Cardiac muscle cell (in vitro differentiated cells and primary cell): ENCODE measurements at places on chromosomes 7 and 10.
A peak's percentile ranks its signal among the peaks of the same experiment; 100 is the strongest.

GRCh38 chr7:69402696-69403095 is 195.6 kb upstream of the AUTS2 start:
- DNase-seq = no peak
- no peak overlapping the region for H3K4me3 ChIP-seq
- H3K27me3 ChIP-seq = no peaks in the 10 kb centered on the region
- no peaks in the 10 kb centered on the region for H3K4me1 ChIP-seq
- no peaks in the 10 kb centered on the region for H3K36me3 ChIP-seq

GRCh38 chr7:116111475-116111874 is 80.9 kb upstream of the TFEC start:
- no peak overlapping the region for H3K27ac ChIP-seq
- no peaks in the 10 kb centered on the region for H3K27me3 ChIP-seq
- DNase-seq = no peak
- H3K4me3 ChIP-seq = no peak overlapping the region

DNA sequence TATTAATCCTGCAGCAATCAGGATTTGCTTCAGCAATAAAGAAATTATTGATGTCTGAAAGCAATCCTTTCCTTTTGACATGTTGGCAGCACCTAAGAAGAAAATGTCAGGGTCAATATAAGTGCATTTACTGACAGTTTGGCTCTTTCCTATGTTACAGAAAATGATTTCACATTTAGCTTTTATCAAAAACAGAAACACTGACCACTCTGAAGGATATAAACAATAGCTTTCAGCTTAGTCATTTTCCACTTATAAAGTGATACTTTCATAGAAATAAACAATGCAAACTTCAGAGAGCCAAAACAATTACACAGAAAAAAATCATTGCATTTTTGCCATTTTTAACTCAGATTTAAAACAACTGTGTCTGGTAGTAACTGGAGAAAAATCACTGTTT is 325.6 kb upstream of the KAT6B start:
- DNase-seq = no peak
- H3K4me1 ChIP-seq = no peaks in the 10 kb centered on the region
- no peaks in the 10 kb centered on the region for H3K27me3 ChIP-seq
- H3K4me3 ChIP-seq = no peak overlapping the region
- H3K27ac ChIP-seq = no peak overlapping the region

- no peaks in the 10 kb centered on the region for H3K27me3 ChIP-seq
- H3K4me3 ChIP-seq = no peak overlapping the region
- H3K27ac ChIP-seq = no peak overlapping the region
- H3K36me3 ChIP-seq = no peaks in the 10 kb centered on the region
Measured at GRCh38 chr7:24715661-24716479, 41.4 kb downstream of the GSDME start.

DNA sequence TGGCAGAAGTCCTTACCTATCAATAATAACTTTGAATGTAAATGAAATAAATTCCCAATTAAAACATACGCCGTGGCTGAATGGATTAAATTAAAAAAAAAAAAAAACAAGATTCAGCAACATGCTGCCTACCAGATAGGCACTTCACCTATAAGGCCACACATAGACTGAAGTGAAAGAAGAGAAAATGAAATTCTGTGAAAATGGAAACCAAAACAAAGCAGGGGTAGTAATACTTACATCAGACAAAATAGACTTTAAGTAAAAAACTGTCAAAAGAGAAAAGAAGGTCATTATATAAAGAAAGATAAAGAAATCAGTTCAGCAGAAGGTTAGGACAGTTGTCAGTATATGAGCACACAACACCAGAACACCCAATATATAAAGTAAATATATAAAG is 55.3 kb downstream of the TCAF1 start:
- no peaks in the 10 kb centered on the region for H3K36me3 ChIP-seq
- no peak overlapping the region for H3K27ac ChIP-seq
- no peak for DNase-seq
- no peaks in the 10 kb centered on the region for H3K4me1 ChIP-seq
- H3K4me3 ChIP-seq = no peak overlapping the region
- no peaks in the 10 kb centered on the region for H3K27me3 ChIP-seq

- no peaks in the 10 kb centered on the region for H3K36me3 ChIP-seq
- H3K4me1 ChIP-seq = no peaks in the 10 kb centered on the region
- H3K4me3 ChIP-seq = no peak overlapping the region
- peak; percentile 67 for DNase-seq
- no peaks in the 10 kb centered on the region for H3K27me3 ChIP-seq
Measured at GRCh38 chr7:46859963-46860475, 721.9 kb downstream of the TNS3 start.

DNA sequence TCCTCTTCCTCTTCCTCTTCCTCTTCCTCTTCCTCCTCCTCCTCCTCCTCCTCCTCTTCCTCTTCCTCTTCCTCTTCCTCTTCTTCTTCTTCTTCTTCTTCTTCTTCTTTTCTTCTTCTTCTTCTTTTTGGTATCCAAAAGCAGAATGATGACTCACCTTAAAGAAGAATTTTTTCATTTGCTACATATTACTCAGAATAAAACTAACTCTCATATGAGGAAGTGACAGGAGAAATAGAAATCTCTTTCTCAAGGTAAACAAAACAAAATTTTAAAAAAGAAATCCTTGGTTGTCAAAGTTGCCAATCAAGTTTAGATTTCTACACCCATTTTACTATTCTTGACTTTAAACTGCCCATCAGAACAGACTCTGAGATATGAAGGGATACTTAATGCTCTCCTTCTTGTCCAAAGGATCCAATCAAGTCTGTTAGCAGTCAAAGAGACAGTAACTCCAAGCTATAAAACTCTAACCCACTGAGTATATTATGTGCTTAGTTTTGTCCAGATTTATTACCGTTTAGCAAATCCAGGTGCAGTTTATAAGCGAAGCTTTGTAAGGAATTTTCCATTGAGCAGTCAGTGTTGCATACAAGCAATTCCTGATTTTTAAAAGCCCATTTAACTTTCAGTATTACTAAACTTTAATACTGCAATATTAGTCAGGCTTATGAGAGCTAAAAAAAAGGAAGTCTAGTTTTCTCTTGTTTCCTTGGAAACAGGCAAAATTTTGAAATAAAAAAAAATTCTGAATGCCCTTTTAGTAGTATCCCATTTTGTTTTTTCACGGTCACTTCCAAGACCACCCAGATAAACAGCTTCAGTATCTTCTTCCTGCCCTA is 43.1 kb upstream of the SNX13 start:
- no peak overlapping the region for H3K27ac ChIP-seq
- no peak for DNase-seq
- no peak overlapping the region for H3K4me3 ChIP-seq
- no peaks in the 10 kb centered on the region for H3K36me3 ChIP-seq
- no peaks in the 10 kb centered on the region for H3K27me3 ChIP-seq
- H3K4me1 ChIP-seq = peaks cover 20% of the 10 kb centered on the region

GRCh38 chr7:45938626-45939302 is 17.7 kb upstream of the IGFBP3 start:
- H3K4me1 ChIP-seq = no peaks in the 10 kb centered on the region
- no peak for DNase-seq
- no peaks in the 10 kb centered on the region for H3K27me3 ChIP-seq
- H3K4me3 ChIP-seq = no peak overlapping the region
- H3K36me3 ChIP-seq = no peaks in the 10 kb centered on the region
- no peak overlapping the region for H3K27ac ChIP-seq

DNA sequence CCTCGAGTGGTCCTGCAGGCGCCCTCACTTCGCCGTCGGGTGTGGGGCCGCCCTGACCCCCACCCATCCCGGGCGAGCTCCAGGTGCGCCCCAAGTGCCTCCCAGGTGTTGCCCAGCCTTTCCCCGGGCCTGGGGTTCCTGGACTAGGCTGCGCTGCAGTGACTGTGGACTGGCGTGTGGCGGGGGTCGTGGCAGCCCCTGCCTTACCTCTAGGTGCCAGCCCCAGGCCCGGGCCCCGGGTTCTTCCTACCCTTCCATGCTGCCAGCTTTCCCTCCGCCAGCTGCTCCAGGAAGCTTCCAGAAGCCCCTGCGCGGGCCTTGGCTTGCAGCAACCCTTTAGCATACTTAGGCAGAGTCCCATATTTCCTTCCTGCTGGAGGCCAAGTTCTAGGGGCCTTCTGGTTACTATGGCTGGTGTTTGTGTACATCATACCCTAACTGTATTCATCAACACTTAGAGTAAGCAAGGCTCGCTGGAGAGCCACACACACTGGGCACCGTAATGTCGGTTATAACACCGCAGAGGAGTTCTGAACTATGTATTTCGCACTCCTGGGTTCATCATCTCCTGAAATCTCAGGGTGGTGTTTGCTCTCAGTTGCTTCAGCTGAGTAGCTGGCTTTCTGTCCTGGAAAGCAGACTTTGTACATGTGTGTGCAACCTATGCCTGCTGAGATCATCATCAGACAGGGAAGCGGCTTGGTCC is 471 bp downstream of the MGMT start:
- H3K27me3 ChIP-seq = no peaks in the 10 kb centered on the region
- no peaks in the 10 kb centered on the region for H3K36me3 ChIP-seq
- no peak overlapping the region for H3K27ac ChIP-seq
- DNase-seq = peak; percentile 47
- peak overlapping the region; percentile 56 for H3K4me3 ChIP-seq
- no peaks in the 10 kb centered on the region for H3K4me1 ChIP-seq

DNA sequence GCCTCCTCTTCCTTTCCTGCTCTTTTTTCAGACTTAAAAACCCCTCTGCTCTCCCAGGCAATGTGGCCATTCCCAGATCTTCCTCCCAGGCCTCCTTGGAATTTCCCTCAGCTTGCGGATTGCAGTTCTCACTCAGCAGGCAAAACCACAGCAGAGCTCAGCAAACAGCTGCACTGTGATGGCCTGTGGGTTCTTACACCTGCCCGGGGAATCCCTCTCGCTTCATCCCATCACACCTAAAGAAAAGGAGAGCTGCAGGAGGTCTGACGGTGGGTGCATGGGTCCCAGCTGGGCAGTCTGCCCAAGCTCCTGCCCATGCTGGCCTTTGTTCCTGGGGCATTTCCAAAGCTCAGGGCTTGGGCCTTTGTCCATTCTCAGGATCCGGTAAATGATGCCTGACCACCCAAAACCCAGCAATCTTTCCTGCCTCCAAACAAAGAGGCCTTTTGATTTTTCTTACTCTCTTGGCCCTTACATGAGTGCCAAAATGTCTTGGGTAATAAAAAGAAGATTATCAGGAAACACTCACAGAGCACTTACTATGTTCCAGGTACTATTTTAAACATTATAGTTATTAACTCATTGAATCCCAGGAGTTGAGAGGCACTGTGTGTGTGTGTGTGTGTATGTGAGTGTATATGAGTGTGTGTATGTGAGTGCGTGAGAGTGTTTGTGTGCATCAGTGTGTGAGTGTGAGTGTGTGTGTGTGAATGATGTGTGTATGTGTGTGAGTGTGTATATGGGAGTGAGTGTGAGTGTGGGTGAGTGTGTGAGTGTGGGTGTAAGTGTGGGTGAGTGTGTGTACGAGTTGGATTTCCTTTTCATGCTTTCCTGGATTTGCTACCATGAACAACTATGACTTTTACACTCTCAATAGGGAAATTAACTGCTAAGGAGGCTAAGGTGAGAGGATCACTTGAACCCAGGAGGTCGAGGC is 64.5 kb upstream of the PODXL start:
- peaks cover 38% of the 10 kb centered on the region for H3K4me1 ChIP-seq
- DNase-seq = peak; percentile 37
- H3K27ac ChIP-seq = peak overlapping the region; percentile 62

DNA sequence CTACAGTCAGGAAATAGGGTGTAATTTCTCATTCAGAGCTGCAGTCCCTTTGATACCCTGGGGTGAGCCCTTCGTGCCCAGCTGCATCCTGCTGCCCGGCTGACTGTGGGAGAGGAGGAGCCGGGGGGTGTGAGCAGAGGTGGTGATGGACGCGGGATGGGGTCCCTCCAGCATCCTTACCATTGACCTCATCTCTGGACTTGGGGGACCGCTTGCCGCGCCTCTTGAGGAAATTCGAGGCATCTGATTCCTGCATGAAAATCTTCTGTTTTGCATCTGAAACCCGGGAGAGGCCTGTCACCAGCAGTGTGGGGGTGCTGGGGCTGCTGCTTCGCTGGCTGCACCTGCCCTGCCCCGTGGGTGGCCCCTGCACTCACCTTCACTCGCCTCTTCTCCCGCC is 816 bp downstream of the UCMA start:
- DNase-seq = no peak
- H3K27me3 ChIP-seq = no peaks in the 10 kb centered on the region
- no peak overlapping the region for H3K4me3 ChIP-seq
- no peaks in the 10 kb centered on the region for H3K36me3 ChIP-seq
- no peaks in the 10 kb centered on the region for H3K4me1 ChIP-seq
- H3K27ac ChIP-seq = no peak overlapping the region

GRCh38 chr10:62733654-62734293 is 70.7 kb upstream of the ADO start:
- H3K4me1 ChIP-seq = no peaks in the 10 kb centered on the region
- no peak for DNase-seq
- H3K27me3 ChIP-seq = no peaks in the 10 kb centered on the region
- H3K36me3 ChIP-seq = no peaks in the 10 kb centered on the region

- H3K4me1 ChIP-seq = peaks cover 56% of the 10 kb centered on the region
- peak overlapping the region; percentile 99 for H3K27ac ChIP-seq
- no peaks in the 10 kb centered on the region for H3K27me3 ChIP-seq
- H3K36me3 ChIP-seq = peaks cover 31% of the 10 kb centered on the region
Measured at GRCh38 chr10:79222186-79222585, 125.1 kb upstream of the PPIF start.

GRCh38 chr7:121259826-121260225 is 69.0 kb upstream of the WNT16 start:
- no peak for DNase-seq
- no peak overlapping the region for H3K27ac ChIP-seq
- no peaks in the 10 kb centered on the region for H3K27me3 ChIP-seq
- no peak overlapping the region for H3K4me3 ChIP-seq
- no peaks in the 10 kb centered on the region for H3K36me3 ChIP-seq

- H3K4me3 ChIP-seq = peak overlapping the region; percentile 98
- H3K27me3 ChIP-seq = no peaks in the 10 kb centered on the region
- peak; percentile 21 for DNase-seq
Measured at GRCh38 chr7:876972-877311, 588 bp downstream of the GET4 start.

GRCh38 chr7:55172161-55172560 is 153.3 kb downstream of the EGFR start:
- H3K27me3 ChIP-seq = no peaks in the 10 kb centered on the region
- no peak overlapping the region for H3K27ac ChIP-seq
- H3K4me1 ChIP-seq = no peaks in the 10 kb centered on the region

- H3K4me3 ChIP-seq = no peak overlapping the region
- no peak overlapping the region for H3K27ac ChIP-seq
- no peak for DNase-seq
- H3K27me3 ChIP-seq = no peaks in the 10 kb centered on the region
- no peaks in the 10 kb centered on the region for H3K4me1 ChIP-seq
- H3K36me3 ChIP-seq = no peaks in the 10 kb centered on the region
Measured at GRCh38 chr10:58546137-58546536, 33.5 kb downstream of the BICC1 start.

DNA sequence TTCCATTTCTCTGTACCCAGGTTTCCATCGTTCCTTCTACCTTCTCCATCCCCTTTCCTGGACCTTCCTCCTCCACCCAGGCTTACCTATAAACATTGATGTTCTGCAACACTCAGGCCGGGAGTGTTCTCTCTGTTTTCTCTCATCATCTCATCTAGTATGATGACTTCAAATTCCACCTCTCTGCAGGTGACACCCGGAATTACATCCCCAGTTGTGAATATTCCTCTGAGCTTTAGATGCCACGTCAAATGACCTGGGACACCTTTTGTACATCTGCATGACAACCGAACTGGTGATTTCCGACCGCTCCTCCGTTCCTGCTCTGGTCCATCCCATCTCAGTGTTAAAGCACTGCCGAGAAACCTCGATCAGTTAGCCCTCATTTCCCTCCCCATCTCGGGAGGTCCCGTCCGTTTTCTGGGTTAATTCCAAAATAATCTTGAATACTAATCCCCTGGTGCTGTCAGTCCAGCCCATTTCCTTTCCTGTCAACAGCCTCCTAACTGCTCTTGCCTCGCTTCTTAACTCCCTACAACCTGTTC is 76.7 kb upstream of the SAMD8 start:
- no peak overlapping the region for H3K4me3 ChIP-seq
- peaks cover 11% of the 10 kb centered on the region for H3K36me3 ChIP-seq
- H3K4me1 ChIP-seq = peaks cover 10% of the 10 kb centered on the region
- no peaks in the 10 kb centered on the region for H3K27me3 ChIP-seq
- DNase-seq = no peak
